NK-92 treated with Interleukin-12 subunit alpha and Interleukin-12 subunit beta, amount 100 ng/mL, for 24 hours (cell line): ENCODE measurements at places on chromosomes 7 and 10.

DNA sequence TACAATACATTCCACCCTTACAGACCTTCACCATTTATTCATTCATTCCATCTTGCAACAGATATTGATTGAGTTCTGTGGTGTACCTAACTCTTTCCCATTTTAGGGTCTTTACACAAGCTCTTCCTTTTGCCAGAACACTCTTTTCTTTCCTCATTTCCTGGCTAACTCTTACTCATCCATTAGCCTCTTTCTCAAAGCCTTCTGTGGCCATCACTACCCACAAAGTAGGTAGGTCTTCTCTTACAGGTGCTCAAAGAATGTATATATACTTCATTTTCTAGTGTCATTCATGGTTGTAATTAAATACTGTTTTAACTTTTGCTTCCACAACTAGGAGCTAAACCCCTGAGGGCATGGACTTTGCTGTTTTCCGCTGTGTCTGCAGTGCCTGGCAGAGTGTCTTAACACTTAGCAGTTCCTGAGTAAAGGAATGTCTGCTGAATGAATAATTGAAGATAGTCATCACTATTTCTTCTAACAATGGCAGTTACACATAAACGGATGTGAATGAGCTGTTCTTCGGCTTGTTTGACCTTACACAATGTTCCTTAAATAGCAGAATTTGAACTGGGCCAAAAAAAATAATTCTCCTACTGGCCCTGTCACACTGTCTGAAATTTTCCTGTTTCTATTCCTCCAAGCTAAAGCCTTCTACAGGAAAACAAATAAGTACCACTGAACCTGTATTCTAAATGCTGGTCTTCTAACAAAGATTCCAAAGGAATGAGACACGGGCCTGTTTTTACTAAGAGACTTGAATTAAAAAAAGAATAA lies 15.1 kb downstream of the BCAP29 start:
- DNase-seq: no peak

DNA sequence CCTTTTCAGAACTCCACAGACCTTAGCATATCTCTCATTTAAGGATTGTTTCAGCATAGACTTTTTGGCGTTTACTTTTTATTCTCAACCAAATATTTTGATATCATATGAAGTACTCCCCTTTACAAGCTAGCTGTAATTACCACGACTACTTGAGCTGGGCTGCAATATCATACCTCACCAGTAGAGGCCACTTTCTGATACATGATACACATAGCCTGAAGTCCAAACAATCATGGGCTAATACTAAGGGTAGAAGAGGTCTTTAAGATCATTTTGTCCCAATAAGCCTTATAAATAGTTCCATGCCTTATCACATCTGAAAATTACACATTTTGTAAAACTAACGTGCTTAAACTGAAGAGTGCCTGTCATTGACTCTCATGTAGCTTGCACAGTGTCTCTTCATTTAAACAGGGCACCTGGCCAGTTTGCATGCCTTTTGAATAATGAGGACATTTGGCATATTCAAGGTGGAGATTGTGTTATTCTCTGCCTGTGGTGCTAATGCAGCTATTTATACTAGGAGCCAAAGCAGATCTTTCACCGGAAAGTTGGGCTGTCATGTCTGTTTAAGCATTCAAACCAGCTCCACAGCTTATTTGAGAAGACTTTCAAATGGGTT lies 403.7 kb upstream of the ZMIZ1 start:
- DNase-seq: no peak

GRCh38 chr7:27125986-27126394 lies 4.6 kb downstream of the HOXA4 start:
- no peak for DNase-seq

GRCh38 chr7:54596747-54597146 lies 54.6 kb downstream of the VSTM2A start:
- no peak for DNase-seq
